NCI-H2081 (cell line): ENCODE measurements at places on chromosomes 1 and 21.

GRCh38 chr1:226952118-226952441 lies 12.0 kb downstream of the COQ8A start:
- DNase-seq, result no peak

DNA sequence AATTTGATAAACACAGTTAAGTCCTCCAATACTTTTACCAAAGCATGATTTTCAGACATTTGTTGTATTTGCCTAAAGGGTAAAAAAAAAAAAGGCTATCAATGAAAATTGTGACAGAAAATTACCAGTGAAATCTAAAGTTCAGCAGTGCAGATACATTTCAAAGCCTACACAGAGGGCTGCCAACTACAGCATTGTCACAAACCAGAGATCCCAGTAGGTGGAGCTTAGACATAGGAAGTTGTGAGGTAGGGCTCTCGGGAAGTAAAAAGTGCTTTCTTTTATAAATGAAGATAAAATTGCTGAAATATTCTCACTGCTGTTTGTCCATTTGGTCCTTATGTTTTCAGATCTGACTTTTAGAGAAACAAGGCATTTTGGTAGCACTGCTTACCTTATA lies 123.0 kb downstream of the DYRK1A start:
- DNase-seq, result no peak

GRCh38 chr1:214565310-214565709 lies 13.9 kb upstream of the PTPN14 start:
- no peak for DNase-seq

DNA sequence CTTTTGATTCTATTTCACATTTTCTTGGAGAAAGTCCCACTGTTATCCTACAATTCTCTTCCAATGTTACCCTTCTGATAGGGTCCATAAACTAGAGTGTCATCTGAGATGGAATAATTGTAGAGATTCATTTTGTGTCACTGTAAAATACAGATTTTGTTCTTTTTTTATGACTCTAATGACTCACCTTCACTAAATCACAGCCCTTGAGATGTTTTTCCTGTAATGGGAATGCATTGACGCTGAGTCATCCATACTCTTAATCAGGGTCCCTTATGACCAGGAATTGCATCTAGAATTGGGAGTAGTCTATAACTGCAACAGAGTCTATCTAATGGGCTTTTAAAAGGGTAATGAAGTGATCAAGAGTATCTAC lies 315.5 kb downstream of the TGFB2 start:
- DNase-seq, result no peak

DNA sequence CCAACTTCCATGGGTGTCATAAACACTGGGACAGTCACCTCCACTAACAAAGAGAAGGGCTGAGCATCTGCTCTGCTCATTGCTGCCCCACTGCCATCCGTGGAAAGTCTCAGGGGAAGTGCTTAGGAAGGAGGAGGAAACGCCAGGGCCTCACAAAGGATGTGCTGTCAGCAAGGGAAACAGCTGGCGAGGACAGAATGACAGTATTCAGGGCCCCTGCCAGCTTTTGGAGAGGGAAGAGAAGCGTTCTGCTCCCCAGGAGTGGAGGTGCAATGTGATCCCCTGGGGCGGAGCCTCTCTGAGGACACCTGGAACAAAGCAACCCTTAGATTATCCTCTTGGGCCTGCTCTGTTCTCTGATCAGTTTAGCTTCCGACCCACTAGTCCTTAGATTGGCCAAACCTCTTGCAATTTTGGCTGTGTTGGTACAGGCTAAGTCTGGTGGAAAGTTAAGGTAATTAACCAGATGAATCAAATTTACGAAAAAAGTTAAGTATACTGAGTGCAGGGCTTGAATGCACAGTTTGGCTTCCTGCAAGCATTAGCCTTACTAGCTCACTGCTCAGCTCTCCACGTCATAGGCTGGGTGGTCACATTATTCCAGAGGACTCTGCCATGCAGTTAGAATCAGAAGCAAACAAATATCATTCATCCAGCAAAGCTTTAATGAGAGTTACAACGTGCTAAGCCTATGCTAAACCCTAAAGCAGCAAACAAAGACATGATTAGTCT lies 170.2 kb upstream of the NFIA start:
- DNase-seq, result no peak

DNA sequence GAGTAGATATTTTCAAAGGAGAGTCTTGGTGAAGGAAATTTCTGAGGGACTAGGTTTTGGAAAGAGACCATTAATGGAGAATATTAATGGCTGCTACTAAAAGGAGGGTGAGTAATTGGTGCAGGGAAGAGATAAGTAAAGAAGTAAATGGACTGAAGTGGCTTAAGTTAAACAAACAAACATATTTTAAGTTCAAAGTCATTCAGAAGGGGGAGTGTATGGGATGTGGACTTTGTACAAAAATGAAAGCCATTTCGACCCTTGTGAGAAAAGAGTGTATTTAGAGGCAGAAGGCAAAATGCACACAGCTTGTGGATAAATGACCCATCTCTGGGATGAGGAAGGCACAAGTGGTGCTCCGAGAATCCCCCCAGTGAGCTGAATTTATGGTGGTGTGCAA lies 171.7 kb downstream of the BACH1 start:
- no peak for DNase-seq

GRCh38 chr1:111690306-111690617 lies 48.9 kb downstream of the INKA2 start:
- DNase-seq, result peak; percentile 18

GRCh38 chr1:219660666-219661463 lies 48.0 kb upstream of the ZC3H11B start:
- peak; percentile 81 for DNase-seq

DNA sequence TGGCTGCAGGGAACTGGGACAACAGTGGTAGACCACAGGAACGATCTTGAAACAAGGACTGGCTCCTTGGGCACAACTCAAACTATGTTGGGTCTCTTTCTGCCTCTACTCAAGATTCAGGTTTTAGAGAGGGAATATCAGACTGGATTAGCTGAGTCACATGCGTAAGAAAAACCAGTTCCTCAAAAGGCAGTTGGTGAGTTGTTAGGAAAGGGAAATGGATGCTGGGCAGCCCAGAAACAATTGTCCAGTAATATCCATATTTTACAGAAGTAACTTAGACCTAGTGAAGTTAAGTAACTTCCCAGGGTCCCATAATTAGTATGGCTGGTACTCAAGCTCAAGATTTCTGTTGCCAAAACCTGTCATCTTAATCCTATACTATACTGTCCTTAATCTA lies 27.0 kb upstream of the TMEM39B start:
- no peak for DNase-seq

DNA sequence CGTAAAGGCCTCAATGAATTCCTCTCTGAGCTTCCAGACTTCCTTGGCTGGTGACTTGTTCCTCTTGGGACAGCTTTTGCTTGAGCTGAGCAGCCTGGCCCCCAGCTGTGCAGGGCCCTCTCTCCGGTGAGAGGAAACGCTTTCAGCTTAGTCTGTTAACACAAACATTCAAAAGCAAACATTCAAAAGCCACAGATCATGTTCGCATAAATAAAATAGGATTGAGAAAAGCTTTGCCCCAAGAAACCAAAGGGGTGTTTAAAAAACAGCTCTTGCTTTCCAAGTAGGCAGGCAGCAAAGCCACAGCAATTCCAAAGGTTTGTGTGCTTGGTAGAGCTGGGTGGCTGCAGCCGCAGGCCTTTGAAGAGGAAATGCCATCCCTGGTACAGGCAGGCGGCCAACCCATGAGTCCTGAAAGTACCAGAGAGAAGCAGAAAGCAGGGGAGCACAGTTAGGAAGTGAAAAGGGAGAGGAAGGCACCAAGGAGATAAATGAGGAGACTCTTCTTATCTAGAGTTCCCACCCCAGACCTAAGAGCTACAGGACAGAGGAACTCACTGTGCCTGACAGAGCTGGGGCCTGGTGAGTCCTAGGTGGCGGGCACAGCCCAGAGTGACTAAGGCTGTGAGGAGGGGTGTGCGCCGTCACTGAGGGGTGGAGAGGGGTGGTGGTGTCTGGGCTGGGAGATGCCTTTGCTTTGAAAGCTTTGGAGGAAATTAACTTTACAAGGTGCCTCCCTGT lies 48.4 kb downstream of the CCN1 start:
- DNase-seq, result peak; percentile 29

DNA sequence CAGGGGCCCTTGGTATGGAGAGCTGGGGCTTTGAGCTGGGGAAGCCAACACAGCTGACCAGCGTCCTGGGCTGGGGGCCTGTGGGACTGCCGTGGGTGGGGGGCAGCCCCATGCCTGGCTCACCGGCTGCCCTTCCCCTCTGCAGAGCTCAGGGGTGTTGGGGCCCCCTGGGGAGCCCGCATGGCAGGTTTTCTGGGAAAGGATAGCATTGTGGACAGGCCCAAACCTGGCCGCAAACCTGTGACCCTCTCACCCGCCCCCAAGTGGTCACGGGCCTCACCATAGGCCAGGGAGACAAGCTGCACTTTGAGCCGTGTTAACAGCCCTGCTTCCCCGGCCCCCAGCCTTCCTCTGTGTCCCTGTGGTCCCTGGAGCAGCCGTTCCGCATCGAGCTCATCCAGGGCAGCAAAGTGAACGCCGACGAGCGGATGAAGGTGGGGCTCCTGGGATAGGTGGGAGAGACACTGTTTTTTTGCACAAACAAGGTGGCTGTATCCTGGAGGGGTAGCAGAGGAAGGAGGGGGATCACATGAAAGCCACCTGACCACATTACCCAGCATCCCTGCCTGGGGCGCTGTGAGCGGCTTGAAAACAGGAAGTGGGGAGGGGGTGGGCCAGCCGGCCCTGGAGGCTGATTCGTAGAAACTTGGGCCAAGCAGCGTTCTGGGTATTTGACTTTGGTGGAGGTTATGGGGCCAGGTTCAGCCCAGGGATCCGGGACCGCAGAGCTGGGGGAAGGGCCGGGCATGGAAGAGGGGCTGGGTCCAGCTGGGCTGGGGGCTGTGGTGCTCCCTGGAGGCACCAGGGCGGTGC lies 65.9 kb downstream of the PIK3CD start:
- DNase-seq, result no peak

GRCh38 chr1:238152119-238152518 lies 261.4 kb upstream of the ZP4 start:
- no peak for DNase-seq

DNA sequence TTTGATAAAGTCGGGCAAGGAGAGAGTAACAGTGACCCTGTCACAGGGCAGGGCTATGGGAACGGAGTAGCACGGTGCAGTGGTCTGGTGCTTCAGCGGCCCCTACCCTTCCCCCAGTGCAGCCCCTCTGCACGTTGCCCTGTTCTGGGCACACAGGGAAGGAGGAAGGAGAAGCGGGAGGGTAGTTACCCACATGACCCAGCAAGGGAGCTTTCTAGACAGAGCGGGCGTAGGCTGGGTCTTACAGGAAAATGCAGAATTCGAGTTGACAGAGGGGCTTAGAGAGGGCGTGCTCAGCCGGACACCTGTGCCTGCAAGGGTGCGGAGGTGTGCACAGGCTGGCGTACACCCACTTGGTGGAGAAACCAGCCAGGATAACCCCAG lies 341.2 kb downstream of the NPHP4 start:
- no peak for DNase-seq

GRCh38 chr1:108556499-108556898 lies 3.4 kb upstream of the EEIG2 start:
- no peak for DNase-seq

- no peak for DNase-seq
Observed at GRCh38 chr1:66685265-66685664, 67.0 kb upstream of the DYNLT5 start.

- no peak for DNase-seq
Observed at GRCh38 chr1:245292553-245292952, 137.8 kb downstream of the KIF26B start.

DNA sequence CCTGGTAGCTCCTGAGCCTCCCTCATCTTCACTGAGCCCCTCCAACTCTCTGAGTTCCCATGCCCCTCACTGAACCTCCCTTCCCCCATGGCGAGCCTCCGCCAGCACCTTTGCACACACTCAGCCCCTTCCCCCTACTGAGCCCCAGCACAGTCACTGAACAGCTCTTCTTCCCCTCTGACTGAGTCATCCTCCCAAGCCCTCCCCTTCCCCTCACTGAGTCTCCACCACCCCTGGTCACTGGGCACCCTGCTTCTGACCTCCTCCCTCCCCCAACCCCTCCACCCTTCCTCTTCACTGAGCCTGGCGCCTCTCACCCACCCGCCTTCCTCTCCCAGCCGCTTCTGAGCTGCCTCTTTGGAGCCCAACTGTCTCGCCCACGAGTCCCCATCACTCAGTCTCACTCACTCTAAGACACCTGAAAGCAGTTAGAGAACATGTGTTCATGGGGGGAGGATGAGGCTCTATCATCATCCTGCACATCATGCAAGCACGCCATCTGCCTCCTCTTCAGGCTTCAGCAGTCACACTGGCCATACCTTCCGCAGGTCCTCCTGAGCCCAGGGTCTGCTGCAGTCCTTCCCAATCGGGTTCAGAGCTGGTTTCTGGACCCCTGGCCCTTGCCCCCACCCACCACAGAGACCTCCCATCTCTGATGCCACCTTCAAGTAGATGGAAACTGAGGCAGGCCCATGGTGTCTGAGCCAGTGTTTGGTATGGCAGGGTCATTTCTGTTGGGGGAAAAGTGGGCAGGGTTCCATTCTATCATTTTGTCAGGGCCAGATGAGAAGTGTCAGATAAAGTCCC lies 2.0 kb upstream of the TRNP1 start:
- DNase-seq, result no peak

DNA sequence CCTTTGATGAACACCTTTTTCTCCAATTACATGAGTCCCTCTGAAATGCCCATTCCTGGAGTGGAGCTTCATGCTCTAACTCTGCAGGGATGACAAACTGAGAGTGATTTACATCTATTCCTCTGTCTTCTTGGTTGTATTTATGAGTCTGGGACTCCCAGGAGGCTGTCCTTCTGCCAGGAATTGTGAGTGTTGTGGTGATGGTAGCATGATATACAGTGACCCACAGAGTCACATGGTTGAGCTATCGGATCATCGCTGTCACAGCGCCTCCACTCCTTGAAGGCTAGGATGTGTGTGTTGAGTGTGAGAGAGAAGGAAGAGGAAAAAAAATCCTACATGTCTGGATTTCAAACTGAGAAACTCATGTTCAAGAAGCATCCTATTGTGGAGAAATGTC lies 163.4 kb upstream of the CACNA1E start:
- DNase-seq, result no peak

DNA sequence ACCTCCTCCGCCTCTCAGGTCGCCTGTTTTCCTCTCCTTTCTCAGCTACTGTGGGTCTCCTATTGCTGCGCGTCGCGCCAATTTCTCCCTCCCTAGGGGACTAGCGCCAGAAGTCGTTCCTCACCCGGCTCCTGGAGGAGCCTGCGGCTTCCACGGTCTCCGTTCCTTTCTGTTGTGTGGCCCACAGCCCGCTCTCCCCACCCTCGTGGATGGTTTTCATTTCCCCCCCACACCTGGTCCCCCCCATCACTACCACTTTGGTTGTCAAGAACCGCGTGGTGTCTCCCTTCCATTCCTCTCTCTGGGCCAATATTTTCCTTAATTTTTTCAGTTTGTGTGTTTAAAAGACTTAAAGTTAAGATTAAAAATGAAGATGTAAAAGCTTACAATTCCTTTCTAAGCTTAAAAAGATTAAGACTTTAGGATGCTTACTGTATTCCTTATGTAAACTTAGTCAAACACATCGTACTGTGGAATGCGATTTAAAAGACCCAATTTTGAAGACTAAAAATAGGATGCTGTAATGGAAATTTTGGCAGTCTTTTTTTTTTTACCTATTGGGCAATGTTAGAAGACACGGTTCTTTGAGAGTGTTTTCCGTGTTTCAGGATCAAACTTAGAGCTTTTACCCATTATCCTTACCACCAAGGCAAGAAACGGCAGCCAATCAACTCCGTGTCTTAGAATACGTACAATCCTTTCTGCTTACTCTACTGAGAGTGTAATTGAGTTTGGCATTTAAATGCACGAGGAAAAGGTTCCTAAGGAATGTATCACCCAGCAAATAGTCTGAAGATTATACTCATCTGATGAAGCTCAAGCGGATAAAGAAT lies 773 bp downstream of the CNST start:
- peak; percentile 52 for DNase-seq
